NCI-H146 (cell line): ENCODE measurements at places on chromosomes 5 and 9.

DNA sequence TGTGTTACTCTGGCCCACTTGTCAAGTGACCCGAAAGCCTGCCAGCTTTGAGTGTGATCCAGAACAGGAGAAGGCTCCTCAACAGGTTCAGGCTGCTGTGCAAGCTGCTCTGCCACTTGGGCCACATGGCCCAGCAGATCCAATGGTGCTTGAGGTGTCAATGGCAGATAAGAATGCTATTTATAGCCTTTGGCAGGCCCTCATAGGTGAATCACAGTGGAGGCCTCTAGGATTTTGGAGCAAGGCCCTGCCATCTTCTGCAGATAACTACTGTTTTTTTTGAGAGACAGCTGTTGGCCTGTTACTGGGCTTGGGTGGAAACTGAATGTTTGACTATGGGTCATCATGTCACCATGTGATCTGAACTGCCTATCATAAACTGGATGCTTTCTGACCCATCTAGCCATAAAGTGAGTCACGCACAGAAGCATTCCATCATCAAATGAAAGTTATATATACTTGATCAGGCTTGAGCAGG lies 180.8 kb downstream of the CARTPT start:
- no peak for DNase-seq

DNA sequence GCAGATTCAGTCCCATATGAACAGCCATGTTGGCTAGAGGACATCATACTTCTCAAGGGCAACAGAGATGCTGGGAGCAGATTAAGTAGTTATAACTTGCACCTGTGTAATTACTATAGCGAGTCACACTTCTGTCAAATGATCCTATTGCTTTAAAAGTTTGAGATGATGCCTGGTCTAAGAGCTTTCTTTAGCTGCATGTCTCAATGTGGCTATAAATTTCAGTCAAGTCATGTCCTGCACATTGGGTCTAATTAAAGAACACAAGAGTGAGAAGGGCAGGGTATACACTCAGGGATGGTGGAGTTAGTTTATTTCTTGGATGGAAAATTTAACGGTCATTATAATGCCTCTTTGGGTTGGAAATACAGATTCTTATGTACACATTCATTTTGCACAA lies 557.3 kb downstream of the RAB3C start:
- no peak for DNase-seq

GRCh38 chr5:64834037-64834436 lies 65.3 kb downstream of the CWC27 start:
- DNase-seq, result no peak

DNA sequence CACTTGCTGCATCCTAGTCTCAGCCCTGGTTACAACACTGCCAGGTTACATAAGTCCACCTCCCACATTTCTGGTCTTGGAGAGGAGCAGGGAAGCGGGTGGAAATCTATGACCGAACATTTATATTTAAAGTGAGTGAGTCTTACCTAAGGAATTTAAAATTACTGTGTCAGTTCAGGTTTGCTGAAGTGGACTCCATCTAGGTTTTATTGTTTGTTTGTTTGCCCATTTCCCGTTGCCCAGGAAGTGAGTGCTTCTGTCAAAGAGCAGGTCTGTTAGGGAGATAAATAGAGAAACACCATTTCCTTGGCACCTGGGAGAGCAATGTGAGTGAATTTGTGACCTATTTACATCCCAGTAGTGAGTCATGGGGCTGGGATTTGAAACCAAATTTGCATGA lies 179.5 kb downstream of the KIF4B start:
- no peak for DNase-seq

DNA sequence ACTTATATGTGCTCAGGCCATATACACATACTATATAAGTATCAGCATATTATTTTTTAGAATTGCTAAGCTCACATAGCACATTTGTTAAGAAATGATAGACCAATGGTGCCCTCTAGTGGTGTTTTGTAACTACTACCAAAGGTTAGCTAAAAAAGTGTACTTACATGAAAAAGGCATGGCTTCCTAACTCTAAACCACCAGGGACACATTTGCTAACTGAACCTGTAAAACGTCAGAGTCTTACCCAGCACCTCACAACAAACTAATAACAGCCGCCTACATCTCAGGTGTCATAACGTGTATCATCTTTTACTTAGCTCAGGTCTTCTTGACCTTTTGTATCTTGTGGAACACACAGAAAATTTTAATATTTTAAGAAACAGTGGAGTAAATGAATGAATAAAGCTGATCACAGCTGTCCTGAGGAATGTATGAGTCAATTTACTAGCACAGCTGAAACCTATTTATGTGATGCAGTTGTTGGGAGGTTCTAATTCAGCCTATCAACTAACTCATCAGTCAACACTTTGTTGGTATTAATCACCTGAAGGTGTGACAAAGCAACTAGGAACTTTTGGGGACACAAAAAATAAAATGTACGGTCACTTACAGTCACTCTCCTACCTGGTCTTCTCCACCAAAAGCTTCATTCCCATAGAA lies 72.9 kb downstream of the BAAT start:
- peak; percentile 74 for DNase-seq

GRCh38 chr5:81121836-81122630 lies 111.1 kb upstream of the CKMT2 start:
- DNase-seq, result no peak

DNA sequence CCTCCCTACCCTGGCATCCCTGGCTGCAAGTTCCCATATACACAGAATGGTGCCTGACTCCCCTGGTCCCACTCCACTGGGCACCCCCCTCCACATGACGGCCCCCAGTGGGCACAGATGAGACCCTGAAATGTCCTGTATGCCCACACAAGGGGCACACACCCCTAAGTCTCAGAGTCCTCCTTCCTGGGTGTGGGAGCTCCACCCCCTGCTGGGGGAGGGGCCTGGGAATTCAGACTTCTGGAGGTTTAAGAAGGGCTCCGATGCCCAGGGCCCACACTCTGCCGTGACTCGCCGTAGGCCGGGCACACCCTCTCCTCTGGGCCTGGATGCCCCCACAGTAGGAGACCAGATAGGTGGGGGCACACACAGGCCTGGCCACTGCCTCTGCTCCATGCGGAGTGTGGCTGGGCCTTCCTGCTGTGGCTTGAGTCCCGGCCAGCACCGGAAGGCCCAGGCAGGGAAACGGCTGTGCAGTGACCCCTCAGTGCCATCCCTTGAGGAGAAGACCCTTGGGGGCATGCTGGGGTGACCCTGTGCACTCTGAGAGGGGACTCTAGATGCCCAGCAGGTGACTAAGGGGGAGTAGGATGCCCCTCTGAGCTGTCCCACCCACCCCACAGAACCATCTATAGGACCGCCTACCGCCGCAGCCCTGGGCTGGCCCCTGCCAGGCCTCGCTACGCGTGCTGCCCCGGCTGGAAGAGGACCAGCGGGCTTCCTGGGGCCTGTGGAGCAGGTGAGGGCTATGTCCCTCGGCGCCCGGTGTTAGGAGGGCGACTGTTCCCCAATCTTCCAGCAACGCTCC lies 6.5 kb downstream of the EGFL7 start:
- DNase-seq, result no peak

GRCh38 chr9:20397348-20397747 lies 225.0 kb downstream of the MLLT3 start:
- no peak for DNase-seq

DNA sequence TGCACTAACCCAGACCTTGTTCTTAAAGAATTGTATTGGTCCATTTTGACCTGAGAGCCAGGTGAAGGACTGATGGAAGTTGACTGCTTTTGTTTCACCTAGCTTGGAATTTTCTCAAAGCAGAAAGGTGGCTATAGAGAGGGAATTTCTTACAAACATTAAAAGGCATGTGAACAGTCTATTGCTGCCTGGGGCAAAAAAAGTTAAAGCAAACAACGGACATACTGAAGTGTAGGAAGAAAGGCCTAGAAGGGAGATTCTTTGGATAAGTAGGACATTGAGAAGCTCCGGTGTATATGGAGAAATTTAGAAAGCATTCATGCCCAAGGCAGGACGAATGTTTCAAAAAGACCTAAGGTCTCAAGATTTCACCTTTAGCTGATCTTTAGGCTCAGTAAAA lies 11.7 kb downstream of the CATSPER3 start:
- DNase-seq, result no peak

- DNase-seq, result no peak
Measured at GRCh38 chr9:86636519-86636918, 282.3 kb upstream of the TUT7 start.

- no peak for DNase-seq
Measured at GRCh38 chr9:94110821-94111252, 26.6 kb downstream of the PTPDC1 start.

- DNase-seq, result no peak
Measured at GRCh38 chr9:404234-404633, 189.6 kb downstream of the DOCK8 start.

- DNase-seq, result no peak
Measured at GRCh38 chr5:79872291-79872690, 118.8 kb downstream of the MTX3 start.

DNA sequence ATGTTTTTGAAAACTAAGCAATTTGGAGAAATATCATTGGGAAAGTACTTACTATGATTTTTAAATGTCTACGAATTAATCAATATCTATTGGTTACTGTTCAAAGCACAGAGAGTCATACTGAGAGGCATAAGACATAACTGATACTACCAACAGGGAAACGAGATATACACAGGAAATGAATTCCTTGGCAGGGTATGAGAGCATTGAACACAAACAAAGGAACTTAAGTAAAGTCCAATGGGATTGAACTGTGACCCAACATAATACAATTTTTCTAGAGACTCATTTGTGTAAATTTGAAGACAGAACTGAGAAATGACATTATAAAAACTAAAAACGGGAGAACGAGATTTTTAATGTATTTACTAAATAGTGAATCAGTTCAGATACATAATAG lies 1.3 kb upstream of the ITGA1 start:
- DNase-seq, result no peak

- no peak for DNase-seq
Measured at GRCh38 chr5:56737002-56737621, 78.2 kb upstream of the MAP3K1 start.

- no peak for DNase-seq
Measured at GRCh38 chr9:92917176-92917800, 30.0 kb upstream of the FGD3 start.

DNA sequence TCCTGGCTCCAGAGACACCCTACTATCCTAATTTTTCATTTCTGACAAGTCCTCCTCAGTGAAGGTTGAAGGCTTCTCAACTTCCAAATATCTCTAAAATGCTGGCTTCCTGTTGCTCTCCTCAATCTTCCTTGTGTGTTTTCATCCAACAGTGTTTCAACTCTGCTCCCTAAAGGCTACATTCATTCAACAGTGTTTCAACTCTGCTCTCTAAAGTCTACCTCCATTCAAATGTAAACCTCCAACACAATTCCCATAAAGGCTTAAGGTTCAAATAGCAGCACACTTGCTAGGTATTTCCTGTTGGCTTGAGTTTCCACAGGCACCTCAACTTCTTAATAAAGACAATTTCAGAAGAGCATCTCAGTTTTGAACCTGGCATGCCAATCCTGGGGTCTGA lies 164.8 kb downstream of the HINT1 start:
- DNase-seq, result no peak

GRCh38 chr5:1247811-1248210 lies 22.6 kb downstream of the SLC6A18 start:
- no peak for DNase-seq

DNA sequence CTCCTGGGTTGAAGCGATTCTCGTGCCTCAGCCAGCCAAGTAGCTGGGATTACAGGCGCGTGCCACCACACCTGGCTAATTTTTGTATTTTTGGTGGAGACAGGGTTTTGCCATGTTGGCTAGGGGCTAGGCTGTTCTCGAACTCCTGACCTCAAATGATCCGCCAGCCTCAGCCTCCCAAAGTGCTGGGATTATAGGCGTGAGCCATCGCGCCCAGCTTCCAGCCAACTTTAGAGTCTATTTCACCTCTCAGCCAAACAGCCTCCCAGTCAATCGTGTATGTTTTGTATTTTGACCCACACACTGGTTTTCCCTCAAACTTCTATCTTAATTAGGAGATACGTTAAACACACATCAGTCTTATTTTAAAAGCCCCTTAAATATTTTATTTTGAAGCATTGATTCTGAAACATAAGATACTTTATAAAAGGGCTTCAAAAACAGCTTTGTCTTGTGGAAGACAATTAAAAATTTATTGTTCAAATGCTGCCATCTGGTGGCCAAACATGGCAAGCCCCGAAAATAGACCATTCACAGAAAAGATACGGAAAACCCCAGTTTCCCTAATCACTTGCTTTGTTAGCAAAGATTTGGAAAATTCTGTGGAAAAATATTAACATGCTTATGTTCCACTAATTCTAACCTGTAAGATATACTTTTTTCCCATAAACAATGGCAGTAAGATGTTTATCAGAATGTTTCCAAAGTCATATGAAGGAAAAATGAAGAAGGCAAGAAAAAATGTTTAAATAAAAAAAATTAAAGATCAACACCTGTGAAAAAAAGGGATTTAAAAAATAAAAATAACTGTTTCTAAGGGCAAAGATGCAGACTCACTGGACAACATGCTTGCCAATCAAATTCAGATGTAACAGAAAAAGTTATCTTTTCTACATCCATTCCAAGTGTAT lies 33.1 kb downstream of the APTX start:
- DNase-seq, result peak; percentile 24

DNA sequence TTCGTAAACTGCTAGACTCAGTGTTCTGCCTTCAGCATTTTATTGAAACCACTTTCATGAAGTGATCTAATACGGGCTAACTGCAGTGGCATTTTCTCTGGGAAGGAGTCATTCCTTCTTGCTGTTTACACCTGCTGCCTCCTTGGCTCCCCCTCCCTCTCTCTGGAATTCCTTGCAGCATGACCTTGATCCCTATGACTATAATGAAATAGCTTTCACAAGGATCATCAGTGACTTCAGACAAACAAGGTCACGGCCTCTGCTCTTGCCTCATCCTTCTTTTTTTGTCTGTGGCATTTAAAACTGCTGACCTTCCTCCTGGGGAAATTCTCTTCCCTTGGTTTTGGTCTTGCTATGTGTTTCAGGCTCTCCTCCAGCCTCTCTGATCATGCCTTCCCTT lies 90.2 kb downstream of the ZNF462 start:
- no peak for DNase-seq

DNA sequence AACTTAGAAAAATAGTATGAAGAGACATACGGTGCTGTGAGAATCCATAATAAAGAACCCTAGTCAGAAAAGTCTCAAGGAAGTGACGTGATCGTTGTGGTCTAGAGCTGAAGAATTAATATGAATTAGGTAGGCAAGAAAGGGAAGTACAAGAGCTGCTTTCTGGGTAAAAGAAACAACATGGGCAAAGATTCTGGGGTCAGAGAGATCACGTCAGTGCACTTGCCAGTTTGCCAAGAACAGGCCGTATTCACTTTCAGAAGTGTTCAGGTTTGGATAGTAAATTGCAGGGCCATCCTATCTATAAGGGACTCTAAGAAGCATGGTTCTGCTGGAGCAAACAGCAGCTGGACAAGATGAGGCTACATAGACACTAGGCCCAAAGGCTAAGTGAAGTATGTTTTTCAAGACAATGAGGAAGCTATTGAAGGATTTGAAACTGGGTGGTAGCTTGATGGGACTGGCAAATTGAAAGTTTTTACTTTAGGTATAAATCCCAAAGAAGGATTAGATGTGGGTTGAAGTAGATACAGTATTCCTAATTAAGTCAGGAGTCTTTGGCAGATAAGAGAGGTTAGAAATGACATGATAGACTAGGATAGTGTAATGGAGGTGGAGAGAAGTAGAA lies 4.8 kb upstream of the CHD1 start:
- no peak for DNase-seq

GRCh38 chr9:121156263-121156731 lies 45.4 kb downstream of the RAB14 start:
- DNase-seq, result no peak
